Activated B cell treated with CpG ODN at 0.5 μM for 24 hours (primary cell): ENCODE measurements at places on chromosomes 11 and 22. TPM values are rescaled to one million over a fixed set of nuclear protein-coding genes. Genes with fewer than 3 reads are reported as not detected.
A peak's percentile ranks its signal among the peaks of the same experiment; 100 is the strongest.

ARHGAP32 gene
- 6.0 and 6.1 TPM in 2 replicates for total RNA-seq

LGR4 gene
- 2.4 and 3.0 TPM in 2 replicates for total RNA-seq

RFPL3 gene
- not detected in 2 replicates for total RNA-seq

HRAS gene
- 37.2 and 43.9 TPM in 2 replicates for total RNA-seq

DCHS1 gene
- total RNA-seq, result 0.17 and 0.22 TPM in 2 replicates

GRCh38 chr11:123702139-123702538, 39.3 kb downstream of the ZNF202 start:
- H3K4me3 ChIP-seq, result peak overlapping the region; percentile 26
- no peak for DNase-seq
- peaks cover 7% of the 10 kb centered on the region for H3K27me3 ChIP-seq

- H3K27me3 ChIP-seq, result no peaks in the 10 kb centered on the region
- no peaks in the 10 kb centered on the region for H3K36me3 ChIP-seq
- H3K4me3 ChIP-seq, result no peak overlapping the region
- H3K4me1 ChIP-seq, result no peaks in the 10 kb centered on the region
- DNase-seq, result no peak
These were observed 76.2 kb downstream of the ARHGAP32 start for GRCh38 chr11:129115652-129116586.

GRCh38 chr11:34146411-34146810, 41.0 kb downstream of the NAT10 start:
- no peak overlapping the region for H3K4me3 ChIP-seq
- DNase-seq, result no peak
- peaks cover 21% of the 10 kb centered on the region for H3K4me1 ChIP-seq
- H3K36me3 ChIP-seq, result peaks cover 94% of the 10 kb centered on the region
- peak overlapping the region; percentile 80 for H3K27ac ChIP-seq

- no peak overlapping the region for H3K4me3 ChIP-seq
- H3K27me3 ChIP-seq, result no peaks in the 10 kb centered on the region
These were observed 64.0 kb downstream of the DKK3 start for GRCh38 chr11:11944444-11944843.

DNA sequence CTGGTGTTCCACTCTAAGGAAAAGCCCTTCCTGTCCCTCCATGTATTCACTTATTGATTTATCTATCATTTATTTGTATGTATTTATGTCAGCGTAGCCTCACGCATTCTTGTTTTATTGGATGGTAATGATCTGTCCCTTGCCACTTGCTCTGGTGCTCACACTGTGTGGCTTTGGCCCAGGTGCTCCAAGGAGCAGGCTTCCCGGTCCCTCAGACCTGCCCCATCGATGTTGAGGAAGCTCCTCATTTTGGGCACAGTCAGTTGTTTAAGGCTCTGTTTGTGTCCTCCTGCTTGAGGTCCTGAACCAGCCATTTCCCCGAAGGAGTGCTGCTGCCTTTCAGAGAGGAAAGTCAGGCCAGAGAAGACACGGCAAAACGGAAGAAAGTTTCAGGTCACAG, 1485.4 kb downstream of the TBC1D22A start:
- DNase-seq, result no peak
- H3K4me3 ChIP-seq, result no peak overlapping the region
- H3K27me3 ChIP-seq, result peaks cover 30% of the 10 kb centered on the region
- peaks cover 4% of the 10 kb centered on the region for H3K4me1 ChIP-seq
- no peaks in the 10 kb centered on the region for H3K36me3 ChIP-seq

DNA sequence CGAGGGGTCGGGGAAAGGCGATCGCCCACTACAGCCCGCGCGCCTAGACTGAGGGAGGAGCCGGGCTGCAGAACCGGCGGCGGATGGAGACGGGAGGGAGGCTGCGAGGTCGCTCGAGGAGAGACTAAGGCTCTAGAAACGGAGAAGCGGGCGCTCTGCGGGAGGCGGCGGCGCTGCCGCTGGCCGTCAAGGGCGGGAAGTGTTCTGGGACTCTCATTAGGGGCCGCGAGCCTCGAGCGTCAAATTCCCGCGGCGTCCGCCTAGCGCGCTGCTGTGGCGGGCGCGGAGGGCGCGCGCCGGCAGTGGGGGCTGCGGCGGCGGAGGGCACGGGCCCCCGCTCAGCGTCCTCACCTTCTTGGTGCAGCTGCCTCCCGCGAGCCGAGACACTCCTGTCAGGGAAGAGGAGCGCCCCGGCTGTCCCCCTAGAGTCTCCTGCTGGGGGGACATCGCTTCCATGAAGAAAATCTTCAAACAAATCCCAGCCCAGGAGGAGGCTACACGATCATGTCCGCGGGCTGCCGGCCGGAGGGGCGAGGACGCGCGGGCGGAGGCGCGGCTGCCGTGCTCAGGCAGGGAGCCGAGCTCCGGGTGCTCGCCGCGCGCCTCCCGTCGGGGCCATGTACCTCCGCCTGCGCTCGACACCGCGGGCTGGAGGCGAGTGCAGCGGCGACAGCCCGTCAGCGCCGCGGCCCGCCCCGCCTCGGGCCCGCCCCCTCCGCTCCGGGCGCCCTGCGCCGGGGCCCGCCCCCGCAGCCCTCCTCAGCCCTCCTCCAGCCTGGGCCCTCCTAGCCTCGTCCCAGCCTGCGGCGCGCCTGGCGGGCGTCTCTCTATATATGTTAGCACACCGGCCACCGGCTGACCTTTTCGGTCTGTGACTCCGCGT, at the start of gene ARHGAP20:
ARHGAP20 (minus strand) TSS at position 662 of the 883 bp plus-strand sequence; CDS start at position 456, 206 bp downstream.
- peaks cover 42% of the 10 kb centered on the region for H3K27me3 ChIP-seq
- H3K4me1 ChIP-seq, result peaks cover 21% of the 10 kb centered on the region
- peak; percentile 71 for DNase-seq
- H3K27ac ChIP-seq, result no peak within 1 kb of the TSS
- H3K4me3 ChIP-seq, result peak within 1 kb of the TSS; percentile 84
- H3K36me3 ChIP-seq, result no peaks in the 10 kb centered on the region

- no peak for DNase-seq
- no peaks in the 10 kb centered on the region for H3K27me3 ChIP-seq
- H3K36me3 ChIP-seq, result no peaks in the 10 kb centered on the region
- H3K4me1 ChIP-seq, result no peaks in the 10 kb centered on the region
- no peak overlapping the region for H3K27ac ChIP-seq
These were observed 215.5 kb downstream of the TTC28 start for GRCh38 chr22:28464127-28464526.

- DNase-seq, result no peak
- peaks cover 30% of the 10 kb centered on the region for H3K36me3 ChIP-seq
- peaks cover 44% of the 10 kb centered on the region for H3K4me1 ChIP-seq
- no peaks in the 10 kb centered on the region for H3K27me3 ChIP-seq
- no peak overlapping the region for H3K27ac ChIP-seq
These were observed 1.2 kb downstream of the DRAP1 start for GRCh38 chr11:65920372-65920802.

- no peaks in the 10 kb centered on the region for H3K27me3 ChIP-seq
- H3K27ac ChIP-seq, result no peak overlapping the region
These were observed 312.7 kb downstream of the SOX6 start for GRCh38 chr11:16043617-16044016.

DNA sequence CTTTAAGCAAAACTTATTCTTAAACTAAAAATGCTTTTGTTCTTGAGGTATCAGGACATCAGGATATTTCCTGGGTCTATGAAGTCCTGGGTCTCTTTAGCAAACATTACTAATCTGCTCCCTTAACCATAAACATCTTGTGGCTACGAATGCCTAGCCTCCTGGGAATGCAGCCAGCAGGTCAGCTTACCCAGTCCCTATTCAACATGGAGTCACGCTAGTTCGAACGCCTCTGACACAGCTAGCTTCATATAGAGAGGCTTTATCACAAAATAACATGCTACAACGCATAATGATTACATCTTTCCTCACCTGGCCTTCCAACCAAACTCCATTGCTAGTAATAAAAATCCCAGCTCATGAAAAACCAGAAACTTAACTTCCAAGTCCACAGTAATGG, 17.5 kb upstream of the FIBIN start:
- no peak overlapping the region for H3K27ac ChIP-seq
- H3K4me3 ChIP-seq, result no peak overlapping the region

DNA sequence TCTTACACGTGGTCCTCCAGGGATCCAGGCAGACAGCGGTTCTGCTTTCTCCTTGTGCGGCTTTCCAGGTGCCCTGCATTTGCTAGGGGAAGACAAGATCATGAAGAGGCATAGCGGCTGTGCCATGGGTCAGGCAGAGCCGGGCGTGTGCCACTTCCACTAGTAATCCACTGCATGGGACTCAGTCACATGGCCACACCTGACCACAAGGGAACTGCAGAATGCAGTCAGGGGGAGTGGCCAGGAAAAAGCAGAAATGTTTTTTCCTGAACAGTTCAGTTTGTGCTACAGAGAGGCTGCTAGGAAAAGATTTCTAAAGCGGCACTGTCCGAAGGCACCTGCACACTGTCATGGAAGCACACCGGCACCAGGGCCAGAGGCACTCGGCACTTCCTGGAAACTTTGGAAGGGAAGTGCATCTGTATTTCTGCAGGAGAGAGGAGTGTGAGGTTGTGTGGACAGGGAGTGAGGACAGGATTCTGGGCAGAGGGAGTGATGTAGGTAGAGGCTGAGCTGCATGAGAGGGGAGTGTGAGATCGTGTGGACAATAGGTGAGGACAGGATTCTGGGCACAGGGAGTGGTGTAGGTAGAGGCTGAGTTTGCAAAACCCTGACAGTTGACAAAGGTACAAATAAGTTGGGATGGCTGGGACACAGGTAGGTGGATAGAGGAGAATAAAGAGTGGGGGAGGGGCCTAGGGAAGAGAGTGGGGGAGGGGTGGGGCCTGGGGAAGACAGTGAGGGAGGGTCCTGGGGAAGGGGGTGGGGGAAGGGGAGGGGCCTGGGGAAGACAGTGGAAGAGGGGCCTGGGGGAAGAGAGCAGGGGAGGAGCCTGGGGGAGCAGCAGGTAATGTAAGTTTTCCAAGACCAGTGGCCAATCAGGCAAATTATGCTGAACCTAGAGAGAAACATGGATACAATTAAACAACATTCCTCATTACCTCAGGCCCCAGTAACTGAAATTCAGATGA, 1436.3 kb downstream of the TBC1D22A start:
- no peak overlapping the region for H3K27ac ChIP-seq
- no peak for DNase-seq
- H3K36me3 ChIP-seq, result no peaks in the 10 kb centered on the region
- H3K4me3 ChIP-seq, result no peak overlapping the region
- H3K27me3 ChIP-seq, result peaks cover 31% of the 10 kb centered on the region

- peak overlapping the region; percentile 78 for H3K4me3 ChIP-seq
- H3K27me3 ChIP-seq, result no peaks in the 10 kb centered on the region
- H3K27ac ChIP-seq, result peak overlapping the region; percentile 93
- peaks cover 98% of the 10 kb centered on the region for H3K4me1 ChIP-seq
- no peak for DNase-seq
These were observed 91.1 kb downstream of the ETS1 start for GRCh38 chr11:128496249-128496648.

DNA sequence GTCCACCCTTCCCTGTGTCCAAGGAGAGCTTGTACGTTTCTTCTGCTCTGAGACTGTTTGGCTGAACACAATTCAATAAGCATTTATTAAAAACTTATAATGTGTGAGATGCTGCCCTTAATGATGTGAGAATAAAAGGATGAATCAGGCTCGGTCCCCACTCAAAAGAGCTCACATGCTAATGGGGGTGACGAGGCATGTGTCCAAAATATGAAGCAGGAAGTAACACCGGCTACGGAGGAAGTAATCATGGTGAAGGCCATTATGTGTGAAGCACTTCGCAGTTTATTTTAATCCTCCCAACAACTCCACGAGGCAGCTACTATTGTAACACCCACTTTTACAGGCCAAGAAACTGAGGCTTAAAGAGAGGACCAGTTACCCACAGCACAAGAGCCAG, 3.4 kb upstream of the RASD2 start:
- H3K27me3 ChIP-seq, result peaks cover 13% of the 10 kb centered on the region
- H3K36me3 ChIP-seq, result no peaks in the 10 kb centered on the region
- H3K4me1 ChIP-seq, result peaks cover 10% of the 10 kb centered on the region
- no peak overlapping the region for H3K27ac ChIP-seq
- no peak overlapping the region for H3K4me3 ChIP-seq

DNA sequence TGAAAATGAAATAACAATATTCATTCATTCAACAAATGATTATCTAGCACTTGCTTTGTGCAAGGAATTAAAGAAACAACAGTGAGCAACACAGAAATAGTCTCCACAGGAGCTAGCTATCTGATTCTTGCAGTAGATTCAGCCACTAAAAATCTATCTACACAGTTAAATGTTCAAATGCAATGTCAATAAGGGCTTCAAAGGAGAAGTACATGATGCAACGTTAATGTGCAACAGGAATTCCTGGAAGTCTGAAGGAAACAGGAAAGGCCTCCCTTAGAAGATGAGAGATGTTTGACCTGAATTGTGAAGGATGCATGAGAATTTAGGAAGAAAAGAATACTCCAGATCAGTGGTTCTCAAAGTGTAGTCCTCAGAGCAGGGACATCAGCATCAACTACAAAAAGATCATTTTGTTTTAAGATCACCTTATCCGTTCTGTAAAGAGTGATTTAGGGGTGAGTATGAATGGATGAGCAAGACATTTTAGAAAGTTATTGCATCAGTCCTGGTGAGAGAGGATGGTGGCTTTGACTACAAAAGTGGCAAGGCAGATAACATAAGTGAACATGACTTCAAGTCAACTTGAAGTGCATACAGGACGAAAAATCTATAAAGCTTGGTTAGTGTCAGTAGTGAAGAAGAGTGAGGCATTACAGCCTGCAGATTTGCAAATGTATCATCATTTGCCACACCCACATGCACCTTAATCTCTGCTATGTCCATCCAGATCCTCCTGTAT, 96.0 kb downstream of the ETS1 start:
- no peak for DNase-seq
- peak overlapping the region; percentile 88 for H3K27ac ChIP-seq
- H3K27me3 ChIP-seq, result no peaks in the 10 kb centered on the region
- H3K36me3 ChIP-seq, result peaks cover 87% of the 10 kb centered on the region
- H3K4me1 ChIP-seq, result peaks cover 83% of the 10 kb centered on the region

GRCh38 chr11:78857688-78858087, 283.0 kb upstream of the NARS2 start:
- DNase-seq, result no peak
- H3K27ac ChIP-seq, result no peak overlapping the region
- H3K36me3 ChIP-seq, result no peaks in the 10 kb centered on the region
- H3K4me3 ChIP-seq, result no peak overlapping the region
- no peaks in the 10 kb centered on the region for H3K4me1 ChIP-seq
- H3K27me3 ChIP-seq, result peaks cover 2% of the 10 kb centered on the region

DNA sequence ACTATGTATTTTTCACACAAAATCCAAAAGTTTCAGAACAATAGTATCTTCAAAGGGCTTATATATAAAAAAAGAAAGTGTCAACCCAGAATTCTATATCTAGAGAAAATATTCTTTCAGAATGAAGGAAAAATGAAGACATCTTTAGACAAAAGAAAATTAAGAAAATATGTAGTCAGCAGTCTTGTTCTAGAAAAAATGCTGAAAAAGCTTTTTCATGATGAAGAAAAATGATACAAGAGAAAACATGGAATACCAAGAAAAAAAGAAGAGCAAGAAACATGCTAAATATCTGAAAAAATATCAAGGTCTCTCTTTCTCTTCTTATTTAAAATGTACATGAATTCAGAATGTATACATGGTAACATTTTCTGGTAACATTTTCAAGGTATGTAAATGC, 816.8 kb upstream of the FAT3 start:
- H3K27ac ChIP-seq, result no peak overlapping the region
- no peaks in the 10 kb centered on the region for H3K4me1 ChIP-seq
- DNase-seq, result no peak
- no peaks in the 10 kb centered on the region for H3K36me3 ChIP-seq
- H3K27me3 ChIP-seq, result no peaks in the 10 kb centered on the region
